Activated T-cell treated with anti-CD3 and anti-CD28 coated beads, Interleukin-2, amount 50 U/mL, for 1 hour (primary cell): ENCODE measurements at places on chromosomes 13 and 19.

DNA sequence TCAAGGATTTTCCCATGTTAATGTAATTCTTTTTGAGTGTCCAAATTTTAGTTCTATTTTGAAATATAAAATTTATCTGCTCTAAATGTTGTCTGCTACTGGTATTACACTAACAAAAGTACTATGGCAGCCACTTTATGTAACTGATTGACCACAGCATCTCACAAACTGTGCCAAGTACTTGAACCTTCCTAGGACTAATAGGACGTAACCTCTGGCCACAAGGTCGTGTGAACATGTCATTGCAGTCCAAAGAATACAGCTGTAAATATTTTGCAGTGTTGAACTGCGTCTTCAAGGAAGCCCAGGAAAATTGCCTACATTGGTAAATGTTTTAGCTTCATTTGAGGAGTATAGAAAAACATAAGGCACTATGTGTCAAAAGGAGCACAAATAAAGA lies 1.9 kb downstream of the KCTD4 start:
- DNase-seq, result no peak

- no peak for DNase-seq
These were observed 69.8 kb downstream of the KCNRG start for GRCh38 chr13:50085063-50085462.

- no peak for DNase-seq
These were observed 12.1 kb downstream of the LONP1 start for GRCh38 chr19:5707576-5708575.

DNA sequence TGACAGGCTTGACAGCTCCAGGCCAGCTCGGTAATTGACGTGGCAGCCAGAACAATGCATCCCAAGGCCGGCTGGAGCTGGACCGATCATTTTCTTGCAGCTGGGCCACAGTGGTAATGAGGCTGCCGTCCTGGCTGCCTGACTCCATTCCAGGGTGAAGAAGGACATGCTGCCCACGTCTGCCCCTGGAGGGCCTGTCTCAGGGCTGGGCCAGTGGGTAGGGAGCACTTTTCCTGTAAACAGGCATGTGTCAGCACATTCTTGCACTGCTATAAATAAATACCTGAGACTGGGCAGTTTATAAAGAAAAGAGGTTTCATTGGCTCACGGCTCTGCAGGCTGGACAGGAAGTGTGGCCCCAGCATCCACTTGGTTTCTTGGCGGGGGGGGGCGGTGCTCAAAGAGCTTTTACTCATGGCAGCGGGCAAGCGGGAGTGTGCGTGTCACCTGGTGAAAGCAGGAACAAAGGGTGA lies 38.1 kb upstream of the KCTD15 start:
- no peak for DNase-seq

DNA sequence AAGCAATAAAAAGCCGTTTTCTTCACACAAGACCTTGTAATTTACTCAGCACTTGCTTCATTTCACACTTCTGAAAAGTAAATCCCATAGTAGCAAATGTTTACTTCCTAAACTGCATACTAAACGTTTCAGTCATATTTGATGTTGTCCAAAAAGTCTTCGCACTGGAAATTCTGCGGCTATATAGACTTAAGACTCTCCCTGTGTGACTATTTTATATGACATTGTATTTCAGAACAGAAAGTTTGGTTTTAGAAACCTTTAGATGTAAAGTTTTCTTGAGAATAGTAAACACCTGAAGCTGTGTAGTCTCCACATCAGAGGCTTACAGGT lies 29.6 kb downstream of the ZAR1L start:
- DNase-seq, result no peak

DNA sequence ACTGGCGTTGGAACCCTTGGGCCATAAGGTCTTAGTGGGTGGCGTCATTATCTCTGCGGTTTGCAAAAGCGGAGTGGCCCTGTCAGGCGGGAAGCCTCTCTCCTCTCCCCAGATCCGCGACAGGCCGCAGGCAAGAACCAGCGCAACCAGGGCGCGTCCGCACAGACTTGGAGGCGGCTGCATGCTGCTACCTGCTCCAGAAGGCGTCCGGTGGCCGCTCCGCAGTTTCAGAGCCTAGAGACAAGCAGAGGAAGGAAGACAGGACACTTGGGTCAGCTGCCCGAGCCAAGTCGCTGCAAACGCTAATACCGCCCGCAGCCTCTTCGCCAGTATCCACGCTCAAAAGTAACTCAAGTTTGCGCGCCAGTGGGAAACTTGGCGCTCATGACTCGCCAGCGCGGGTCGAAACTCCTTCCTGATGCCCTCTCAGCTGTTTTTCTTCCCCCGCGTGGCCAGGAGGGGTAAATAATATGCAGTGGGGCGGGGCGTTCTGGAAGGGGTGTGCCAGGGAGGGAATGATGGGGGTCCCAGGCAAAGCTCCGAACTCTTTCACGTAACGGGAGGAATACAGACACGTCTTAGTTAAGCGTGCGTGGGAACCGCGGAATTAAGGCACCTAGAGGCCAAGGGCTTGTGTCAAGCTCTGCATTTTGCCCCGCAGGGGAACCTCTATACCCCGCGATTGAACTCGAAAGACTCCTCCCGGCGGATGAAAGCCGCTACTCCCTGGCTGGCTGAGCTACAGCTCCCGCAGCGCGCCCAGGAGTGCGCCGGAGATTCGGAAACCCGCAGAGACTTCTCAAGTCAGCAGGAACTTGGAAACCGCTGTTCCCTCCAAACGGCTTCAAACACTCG lies at the start of gene EDNRB:
Gene EDNRB, minus strand, starts transcription at position 441 of the 855 bp plus-strand sequence. Its CDS starts 258 bp downstream, at position 183.
- no peak for DNase-seq

DNA sequence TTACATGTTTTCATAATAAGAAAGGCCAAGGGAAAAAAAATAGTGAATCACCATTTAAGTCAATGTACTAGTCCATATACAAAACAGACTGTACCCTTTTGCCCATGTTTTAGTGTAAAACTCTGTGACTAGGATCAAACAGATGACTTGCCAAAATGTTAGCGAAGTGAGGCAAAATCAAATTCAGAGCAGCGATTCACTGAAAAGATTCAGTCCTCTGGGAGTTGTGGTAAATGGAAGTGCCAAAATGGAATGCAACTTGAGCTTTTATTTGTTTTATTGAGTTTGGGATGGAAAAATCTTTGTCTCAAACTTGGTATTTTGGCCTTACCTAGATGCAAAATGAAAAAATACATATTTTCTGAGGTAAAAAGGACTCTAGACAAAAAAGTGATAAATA lies 9.1 kb downstream of the CDADC1 start:
- DNase-seq, result no peak

DNA sequence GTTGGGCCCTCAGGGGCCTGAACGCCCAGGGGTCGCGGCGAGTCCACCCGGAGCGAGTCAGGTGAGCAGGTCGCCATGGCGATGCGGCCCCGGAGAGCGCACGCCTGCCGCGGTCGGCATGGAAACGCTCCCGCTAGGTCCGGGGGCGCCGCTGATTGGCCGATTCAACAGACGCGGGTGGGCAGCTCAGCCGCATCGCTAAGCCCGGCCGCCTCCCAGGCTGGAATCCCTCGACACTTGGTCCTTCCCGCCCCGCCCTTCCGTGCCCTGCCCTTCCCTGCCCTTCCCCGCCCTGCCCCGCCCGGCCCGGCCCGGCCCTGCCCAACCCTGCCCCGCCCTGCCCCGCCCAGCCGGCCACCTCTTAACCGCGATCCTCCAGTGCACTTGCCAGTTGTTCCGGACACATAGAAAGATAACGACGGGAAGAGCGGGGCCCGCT lies at the start of gene CCNA1:
Gene CCNA1, plus strand, starts transcription at position 390 of the 439 bp plus-strand sequence. CDS start 562 bp downstream, outside the sequence.
- DNase-seq, result no peak

- DNase-seq, result no peak
These were observed 109.2 kb downstream of the ZNF486 start for GRCh38 chr19:20276011-20276731.

DNA sequence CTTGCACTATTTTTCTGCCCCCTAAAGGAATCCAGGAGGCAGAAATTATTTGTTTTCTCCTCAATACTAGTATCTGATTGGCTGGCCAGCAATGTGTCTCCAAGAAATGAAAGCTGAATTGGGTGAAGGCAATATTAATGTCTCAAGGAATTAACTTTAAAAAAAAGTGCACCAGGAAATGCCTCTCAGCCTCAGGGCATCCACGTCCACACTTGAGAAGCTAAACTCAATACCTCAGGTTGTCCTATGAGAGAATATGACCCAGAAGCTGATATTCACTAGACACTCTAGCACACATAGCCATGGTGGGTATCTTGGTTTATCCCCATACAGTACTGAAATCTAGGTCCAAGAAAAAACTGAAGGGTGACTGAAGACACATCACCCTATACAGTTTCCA lies 2.1 kb downstream of the ZNF91 start:
- DNase-seq, result no peak

DNA sequence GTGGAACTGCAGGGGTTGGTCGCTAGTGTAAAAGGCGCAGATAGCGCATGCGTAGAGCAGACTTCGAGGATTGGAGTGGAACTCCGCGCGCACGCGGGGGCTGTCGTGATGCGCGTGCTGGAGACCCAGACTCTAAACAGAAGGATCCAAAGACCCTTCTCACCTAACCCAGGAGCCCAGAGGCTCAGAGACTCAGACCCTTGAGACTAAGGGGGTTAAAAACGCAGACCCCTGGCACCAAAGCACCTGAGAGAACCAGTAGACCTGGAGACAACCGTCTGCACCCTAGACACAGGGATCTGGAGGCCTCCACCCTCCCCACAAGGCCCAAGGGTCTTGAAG lies 567 bp upstream of the CTU1 start:
- DNase-seq, result no peak

DNA sequence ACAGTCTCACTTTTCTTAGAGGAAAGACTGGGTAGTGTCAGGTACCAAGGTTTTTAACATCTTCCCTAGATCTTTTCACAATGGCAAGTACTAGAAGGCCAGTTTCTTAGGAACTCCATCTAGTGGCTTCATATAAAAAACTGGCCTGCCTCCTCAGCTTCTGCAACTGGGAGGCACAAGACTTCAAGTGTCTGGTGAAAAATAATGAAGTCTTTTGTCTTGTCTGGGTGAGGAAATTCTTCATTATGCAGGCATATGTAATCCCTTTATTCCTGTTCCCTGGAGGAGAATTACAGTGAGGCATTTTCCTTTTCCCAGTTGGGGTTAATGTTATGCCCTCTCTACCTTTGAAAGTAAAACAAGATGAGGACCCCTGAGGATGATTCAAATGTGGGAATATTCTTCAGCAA lies 300.5 kb downstream of the NALCN start:
- no peak for DNase-seq

- DNase-seq, result no peak
These were observed 37.6 kb upstream of the DIAPH3 start for GRCh38 chr13:60201286-60201685.

- peak; percentile 7 for DNase-seq
These were observed 838 bp upstream of the ATP4B start for GRCh38 chr13:113658836-113659235.
